ENCODE measurements at places on chromosomes 5 and 9.

- H3K4me1 ChIP-seq = no peaks in the 10 kb centered on the region
- no peak overlapping the region for H3K4me3 ChIP-seq
- no peak overlapping the region for H3K27ac ChIP-seq
- DNase-seq = peak; percentile 49
These were observed 27.6 kb upstream of the NKD2 start for GRCh38 chr5:980966-981365.

- no peak for DNase-seq
- no peaks in the 10 kb centered on the region for H3K27me3 ChIP-seq
- no peaks in the 10 kb centered on the region for H3K36me3 ChIP-seq
- H3K4me3 ChIP-seq = no peak overlapping the region
These were observed 517.0 kb downstream of the AGTPBP1 start for GRCh38 chr9:85224729-85225128.

DNA sequence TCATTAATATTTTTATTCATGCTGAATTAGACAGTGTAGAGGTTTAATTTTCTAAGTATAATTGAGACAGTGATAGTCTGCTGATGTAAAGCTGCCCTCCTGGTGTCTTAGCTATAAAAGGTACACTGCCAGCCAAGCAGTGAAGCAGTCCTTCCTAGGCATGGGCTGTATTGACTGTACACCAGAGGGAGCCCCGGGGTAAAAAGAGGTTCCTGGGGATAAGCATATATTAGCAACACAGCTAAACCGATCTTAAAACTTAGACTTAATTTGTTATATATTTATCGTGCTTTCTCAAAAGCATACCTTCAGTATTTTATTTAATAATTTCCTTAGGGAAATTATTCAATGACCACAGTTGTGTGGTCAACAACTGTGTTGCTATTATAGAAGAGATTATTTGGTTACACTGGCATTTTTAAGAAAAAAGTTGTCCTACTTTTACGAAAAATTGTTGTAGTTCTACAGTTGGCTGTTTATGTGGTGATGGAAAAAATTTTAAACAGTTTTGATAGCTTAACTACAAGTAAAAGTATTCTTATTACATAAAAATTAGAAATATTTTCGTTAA lies 68.8 kb downstream of the ELL2 start:
- peaks cover 41% of the 10 kb centered on the region for H3K36me3 ChIP-seq
- H3K4me3 ChIP-seq = no peak overlapping the region
- H3K27me3 ChIP-seq = no peaks in the 10 kb centered on the region
- H3K4me1 ChIP-seq = peaks cover 9% of the 10 kb centered on the region

DNA sequence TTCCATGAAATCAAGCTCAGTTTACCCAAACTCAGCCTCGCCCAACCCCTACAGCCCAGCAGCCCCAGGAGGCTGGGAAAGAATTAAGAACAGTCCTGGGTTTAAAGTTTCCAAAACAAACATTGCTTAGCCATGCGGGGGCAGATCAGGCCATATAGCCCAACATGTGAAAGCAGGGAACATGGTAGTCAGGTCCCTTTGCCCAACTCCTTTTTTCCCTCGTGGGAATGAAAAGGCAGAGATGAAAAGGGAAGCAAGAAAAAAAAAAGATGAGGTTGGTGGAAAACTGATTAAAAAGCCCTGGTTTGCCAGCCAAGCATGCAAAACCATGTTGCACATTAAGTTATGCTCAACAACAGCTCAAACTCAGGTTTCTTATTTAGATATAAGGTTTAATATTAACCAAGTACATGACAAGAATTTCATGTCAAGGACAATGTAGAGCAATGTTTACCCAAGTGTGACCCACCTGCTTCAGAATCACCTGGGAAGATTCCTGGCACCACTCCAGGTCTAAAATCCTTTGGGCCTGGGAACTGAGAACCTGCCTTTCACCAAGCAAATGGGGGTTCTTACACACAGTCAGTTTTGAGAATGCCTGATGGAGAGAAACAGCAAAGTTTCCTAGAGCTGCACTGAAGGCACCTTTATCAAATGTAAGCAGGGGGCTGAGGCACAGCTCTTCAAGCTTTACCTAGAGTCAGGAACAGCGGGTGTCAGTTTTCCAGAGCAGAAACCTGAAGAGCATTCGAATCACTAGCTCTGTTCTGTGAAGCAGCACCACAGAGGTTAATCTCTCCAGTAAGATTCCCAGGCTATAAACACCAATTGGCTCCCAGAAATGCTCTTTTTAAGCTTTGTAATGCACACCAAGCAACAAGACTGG lies 1.7 kb downstream of the FREM1 start:
- H3K27ac ChIP-seq = peak overlapping the region; percentile 85
- H3K36me3 ChIP-seq = no peaks in the 10 kb centered on the region
- DNase-seq = peak; percentile 44
- peaks cover 44% of the 10 kb centered on the region for H3K4me1 ChIP-seq

DNA sequence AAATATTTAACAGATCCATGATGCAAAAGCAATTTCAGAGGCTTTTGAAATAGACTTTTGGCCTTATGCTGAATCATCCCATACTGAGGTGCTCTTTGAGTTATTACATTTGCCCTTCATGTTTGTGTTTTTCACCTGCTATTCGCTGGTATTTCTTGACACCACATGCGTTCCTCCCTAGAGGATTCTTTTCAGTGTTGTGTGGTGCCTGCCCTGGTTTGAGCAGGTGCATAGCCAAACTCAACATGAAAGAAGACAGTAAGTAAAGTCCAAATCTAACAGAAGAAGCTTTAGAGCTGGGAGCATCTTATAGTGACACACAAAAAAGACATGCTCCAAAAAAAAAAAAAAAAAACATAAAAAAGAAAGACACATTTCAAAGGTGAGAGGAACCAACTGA lies 796.3 kb downstream of the SEMA5A start:
- no peaks in the 10 kb centered on the region for H3K4me1 ChIP-seq
- DNase-seq = no peak
- H3K36me3 ChIP-seq = no peaks in the 10 kb centered on the region

- no peak overlapping the region for H3K4me3 ChIP-seq
- H3K27ac ChIP-seq = no peak overlapping the region
- no peaks in the 10 kb centered on the region for H3K27me3 ChIP-seq
- no peaks in the 10 kb centered on the region for H3K36me3 ChIP-seq
- DNase-seq = no peak
These were observed 8.5 kb downstream of the OSTF1 start for GRCh38 chr9:75096796-75097195.

- H3K36me3 ChIP-seq = no peaks in the 10 kb centered on the region
- no peak for DNase-seq
- H3K4me1 ChIP-seq = peaks cover 27% of the 10 kb centered on the region
These were observed 383.8 kb upstream of the RPS23 start for GRCh38 chr5:82661933-82662332.

- no peaks in the 10 kb centered on the region for H3K27me3 ChIP-seq
- DNase-seq = no peak
- no peaks in the 10 kb centered on the region for H3K36me3 ChIP-seq
- no peak overlapping the region for H3K27ac ChIP-seq
- H3K4me1 ChIP-seq = no peaks in the 10 kb centered on the region
These were observed 43.6 kb downstream of the FXN start for GRCh38 chr9:69079186-69079585.

DNA sequence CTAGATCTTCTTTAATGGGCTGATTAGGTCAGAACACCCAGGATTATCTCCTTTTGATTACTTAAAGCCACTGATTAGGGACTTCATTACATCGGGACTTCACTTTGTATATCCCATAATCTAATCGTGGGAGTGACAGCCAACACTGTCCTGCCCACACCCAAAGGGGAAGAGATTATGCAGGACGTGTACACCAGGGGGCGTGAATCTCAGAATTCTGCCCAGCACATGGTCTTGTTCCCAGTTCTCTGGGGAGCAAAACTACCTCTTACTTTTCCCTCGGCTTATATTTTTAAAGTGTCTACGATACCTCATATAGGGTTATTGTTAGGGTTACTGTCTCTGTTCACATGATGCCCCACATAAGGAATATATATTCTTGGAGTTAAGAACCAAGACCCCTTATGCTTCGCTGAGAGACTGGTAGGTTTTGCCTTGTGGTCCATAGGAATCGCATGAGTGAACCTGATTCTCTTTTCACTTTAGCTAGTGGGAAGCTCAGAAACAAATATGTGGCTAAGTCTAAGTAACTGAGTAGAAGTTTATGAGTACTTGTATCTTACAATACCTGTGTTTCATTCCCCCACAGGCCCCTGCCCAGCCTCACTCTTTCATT lies 192.7 kb downstream of the GNA14 start:
- H3K4me3 ChIP-seq = no peak overlapping the region
- no peaks in the 10 kb centered on the region for H3K36me3 ChIP-seq
- no peaks in the 10 kb centered on the region for H3K27me3 ChIP-seq

DNA sequence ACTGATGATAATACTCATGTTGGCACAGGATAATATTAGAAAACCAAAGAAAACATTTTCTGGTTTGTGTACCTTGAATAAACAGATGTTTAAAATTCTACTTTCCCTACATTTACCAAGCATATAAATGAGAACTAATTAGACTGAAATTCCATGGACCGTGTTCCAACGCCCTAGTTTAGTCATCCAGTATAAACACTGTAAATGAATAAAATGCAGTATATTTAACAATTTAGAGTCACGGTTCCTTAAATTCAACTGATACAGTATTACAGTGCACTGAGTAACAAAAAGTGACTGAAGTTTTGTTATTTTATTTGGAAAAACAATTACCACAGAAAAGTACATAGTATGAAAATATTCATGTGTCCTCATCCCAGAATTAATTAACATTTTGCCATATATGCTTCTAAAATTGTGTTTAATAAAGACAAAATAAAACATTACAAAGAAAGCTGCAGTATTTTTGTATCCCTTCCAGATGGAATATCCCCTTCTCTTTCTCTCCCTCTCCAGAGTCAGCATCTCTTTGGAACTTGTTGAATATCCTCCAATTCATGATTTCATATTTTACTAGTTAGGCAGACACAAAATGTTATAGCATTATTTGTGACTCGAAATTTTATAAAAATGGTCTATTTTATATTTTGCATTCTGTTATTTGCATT lies 112.5 kb downstream of the HMHB1 start:
- no peaks in the 10 kb centered on the region for H3K27me3 ChIP-seq
- no peaks in the 10 kb centered on the region for H3K4me1 ChIP-seq
- H3K36me3 ChIP-seq = no peaks in the 10 kb centered on the region
- no peak for DNase-seq

DNA sequence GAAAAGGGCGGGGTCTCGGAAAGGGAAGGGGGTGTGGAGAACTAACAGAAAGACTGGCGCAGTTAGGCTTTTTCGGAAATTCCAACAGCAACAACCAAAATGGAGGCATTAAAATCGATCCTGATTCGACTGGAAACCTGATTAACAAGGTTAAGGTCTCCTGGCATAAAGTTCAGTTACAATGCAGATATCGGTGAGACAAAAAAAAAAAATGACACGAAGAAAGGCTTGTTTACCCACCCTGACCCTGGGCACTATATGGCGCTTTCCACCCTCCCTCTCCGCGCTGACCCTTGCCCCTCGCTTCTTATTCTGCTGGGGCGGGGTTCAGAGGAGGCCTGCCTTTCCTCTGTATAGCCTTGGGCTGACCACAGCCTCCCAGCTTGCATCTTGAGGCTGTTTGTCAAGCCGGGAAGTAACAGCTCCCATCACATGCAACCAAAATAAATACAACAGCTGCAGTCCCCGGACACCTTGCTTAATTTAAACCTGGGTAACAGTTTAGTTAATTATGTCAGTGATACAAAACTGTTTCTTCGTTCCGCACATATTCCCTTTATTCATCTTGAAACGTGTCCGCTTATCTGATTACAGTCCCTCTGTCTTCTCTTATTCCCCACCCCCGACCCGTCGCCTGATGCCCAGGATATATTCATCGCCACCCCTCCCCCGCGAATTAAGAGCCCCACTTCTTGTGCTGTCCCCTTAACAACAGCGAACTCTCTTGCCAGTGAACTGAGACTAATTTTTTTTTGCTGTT lies 795 bp upstream of the PJA2 start:
- H3K36me3 ChIP-seq = no peaks in the 10 kb centered on the region
- peak overlapping the region; percentile 43 for H3K4me3 ChIP-seq
- H3K27me3 ChIP-seq = no peaks in the 10 kb centered on the region
- peak overlapping the region; percentile 97 for H3K27ac ChIP-seq
- H3K4me1 ChIP-seq = peaks cover 41% of the 10 kb centered on the region
- peak; percentile 91 for DNase-seq

GRCh38 chr5:73125289-73125688 lies 4.9 kb downstream of the TMEM171 start:
- DNase-seq = no peak
- H3K4me3 ChIP-seq = no peak overlapping the region
- H3K4me1 ChIP-seq = no peaks in the 10 kb centered on the region
- H3K27ac ChIP-seq = no peak overlapping the region

- H3K36me3 ChIP-seq = no peaks in the 10 kb centered on the region
- peaks cover 4% of the 10 kb centered on the region for H3K4me1 ChIP-seq
- H3K4me3 ChIP-seq = no peak overlapping the region
- no peak for DNase-seq
- no peak overlapping the region for H3K27ac ChIP-seq
- H3K27me3 ChIP-seq = no peaks in the 10 kb centered on the region
These were observed 245.7 kb upstream of the NR4A3 start for GRCh38 chr9:99576002-99576401.

DNA sequence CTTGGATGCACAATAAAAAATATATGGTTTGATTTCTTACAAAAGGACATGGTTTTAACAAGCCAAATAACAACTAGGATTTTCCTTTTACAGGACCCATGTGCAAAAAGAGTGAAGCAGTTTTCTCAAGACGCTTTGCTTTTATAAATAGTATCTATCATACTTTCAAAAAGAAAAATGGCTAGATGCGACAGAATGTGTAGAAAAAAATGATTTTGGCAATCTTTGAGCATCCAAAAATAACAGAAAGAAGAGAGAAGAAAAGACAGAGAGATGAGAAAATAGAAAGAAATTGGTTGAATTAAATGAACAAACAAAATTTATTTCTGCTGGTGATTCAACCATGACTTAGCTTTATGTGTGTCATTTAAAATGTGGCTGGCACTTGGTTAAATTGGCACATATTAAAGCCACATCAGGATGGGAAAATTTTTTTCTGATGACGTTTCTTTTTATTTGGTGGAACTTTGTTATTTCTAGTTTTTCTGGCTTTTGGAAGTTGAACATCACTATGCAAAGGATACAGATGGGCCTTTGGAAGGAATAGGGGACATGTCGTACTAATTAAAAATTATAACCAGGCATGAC lies 35.6 kb upstream of the NREP start:
- no peaks in the 10 kb centered on the region for H3K4me1 ChIP-seq
- H3K36me3 ChIP-seq = no peaks in the 10 kb centered on the region
- H3K27me3 ChIP-seq = no peaks in the 10 kb centered on the region
- no peak overlapping the region for H3K4me3 ChIP-seq
- H3K27ac ChIP-seq = no peak overlapping the region
- DNase-seq = no peak

All from cardiac muscle cell (in vitro differentiated cells and primary cell).